ENCODE measurements at places on chromosomes 2 and 18.
A peak's percentile ranks its signal among the peaks of the same experiment; 100 is the strongest.

GRCh38 chr2:132441051-132441450 lies 24.4 kb downstream of the GPR39 start:
- peak; percentile 18 for DNase-seq

GRCh38 chr2:164565359-164565758 lies 55.9 kb downstream of the GRB14 start:
- DNase-seq: no peak

GRCh38 chr2:196925768-196926561 lies 542 bp downstream of the PGAP1 start:
- peak; percentile 67 for DNase-seq

GRCh38 chr2:207937823-207938222 lies 87.5 kb downstream of the PLEKHM3 start:
- DNase-seq: no peak

DNA sequence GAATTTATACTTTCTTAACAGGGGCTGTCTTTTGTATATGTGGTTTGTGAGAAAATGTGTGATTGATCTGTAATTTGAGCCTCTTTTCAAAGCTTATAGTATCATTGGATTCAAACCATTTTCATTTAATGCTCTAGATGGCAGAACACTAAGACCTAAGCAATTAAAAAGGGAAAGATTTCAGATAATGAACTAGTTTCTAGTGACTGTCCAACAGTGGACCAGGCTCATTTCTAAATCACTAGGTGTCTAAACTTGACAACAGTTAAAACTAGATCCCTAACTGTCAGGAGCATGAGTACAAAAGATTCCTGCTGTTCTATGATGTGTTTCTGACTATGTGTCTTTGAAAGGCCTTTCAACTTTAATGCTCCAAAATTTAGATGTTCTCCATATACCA lies 54.6 kb downstream of the ANKRD44 start:
- no peak for DNase-seq

DNA sequence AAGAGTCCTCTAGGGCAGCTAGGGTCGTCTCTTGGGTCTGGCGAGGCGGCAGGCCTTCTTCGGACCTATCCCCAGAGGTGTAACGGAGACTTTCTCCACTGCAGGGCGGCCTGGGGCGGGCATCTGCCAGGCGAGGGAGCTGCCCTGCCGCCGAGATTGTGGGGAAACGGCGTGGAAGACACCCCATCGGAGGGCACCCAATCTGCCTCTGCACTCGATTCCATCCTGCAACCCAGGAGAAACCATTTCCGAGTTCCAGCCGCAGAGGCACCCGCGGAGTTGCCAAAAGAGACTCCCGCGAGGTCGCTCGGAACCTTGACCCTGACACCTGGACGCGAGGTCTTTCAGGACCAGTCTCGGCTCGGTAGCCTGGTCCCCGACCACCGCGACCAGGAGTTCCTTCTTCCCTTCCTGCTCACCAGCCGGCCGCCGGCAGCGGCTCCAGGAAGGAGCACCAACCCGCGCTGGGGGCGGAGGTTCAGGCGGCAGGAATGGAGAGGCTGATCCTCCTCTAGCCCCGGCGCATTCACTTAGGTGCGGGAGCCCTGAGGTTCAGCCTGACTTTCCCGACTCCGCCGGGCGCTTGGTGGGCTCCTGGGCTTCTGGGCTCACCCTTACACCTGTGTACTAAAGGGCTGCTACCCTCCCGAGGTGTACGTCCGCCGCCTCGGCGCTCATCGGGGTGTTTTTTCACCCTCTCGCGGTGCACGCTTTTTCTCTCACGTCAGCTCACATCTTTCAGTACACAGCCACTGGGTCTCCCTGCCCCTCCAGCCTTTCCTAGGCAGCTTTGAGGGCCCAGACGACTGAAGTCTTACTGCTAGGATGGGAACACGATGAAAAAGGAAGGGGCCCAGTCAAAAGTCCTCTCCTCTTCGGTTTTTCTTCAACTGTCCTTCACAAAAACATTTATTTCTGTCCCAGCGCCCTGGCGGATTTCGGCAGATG lies 8.1 kb downstream of the SIX2 start:
- peak; percentile 66 for DNase-seq
